ENCODE measurements at places on chromosomes 6 and 20.

GRCh38 chr20:23637282-23638221 lies at the start of gene CST3:
CST3 (minus strand) TSS chr20:23637955; CDS start chr20:23637862, 93 bp downstream.
- DNase-seq, result peak; percentile 85

DNA sequence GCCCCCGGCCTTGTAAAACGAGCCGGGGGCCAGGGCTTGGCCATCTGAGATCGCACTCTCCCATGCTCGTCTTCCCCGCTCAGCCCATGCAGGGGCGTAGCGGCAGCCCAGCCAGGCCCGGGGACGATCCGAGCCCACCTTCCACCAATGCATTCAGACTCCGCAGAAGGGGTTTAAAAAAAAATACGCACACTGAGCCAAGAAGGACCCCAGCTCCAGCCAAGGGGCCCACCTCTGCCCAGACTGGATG lies 320 bp downstream of the GSTA4 start:
- no peak for DNase-seq

GRCh38 chr20:49187330-49187850 lies 744 bp downstream of the STAU1 start:
- DNase-seq, result no peak

GRCh38 chr6:72382602-72383529 lies 239.0 kb upstream of the KCNQ5 start:
- no peak for DNase-seq

DNA sequence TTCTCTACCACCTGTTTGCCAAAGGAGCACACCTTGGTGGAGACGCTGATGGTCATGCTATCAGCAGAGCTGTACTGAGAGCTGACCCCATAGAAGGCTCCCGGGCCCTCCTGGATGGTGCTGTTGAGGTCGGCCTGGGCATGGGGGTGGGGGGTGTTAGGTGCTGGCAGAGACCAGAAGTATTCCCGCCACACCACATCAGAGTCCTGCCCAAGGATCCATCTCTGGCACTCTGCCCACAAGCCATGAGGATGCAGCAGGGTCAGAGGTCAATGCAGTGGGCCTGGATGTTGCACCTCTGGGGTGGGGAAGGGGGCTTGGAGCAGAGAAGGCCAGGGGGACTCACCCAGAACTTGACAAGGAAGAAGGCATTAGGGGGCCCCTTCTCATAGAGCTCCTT lies 7.4 kb downstream of the RPL10A start:
- DNase-seq, result no peak

GRCh38 chr6:99789767-99790166 lies 183.1 kb downstream of the PRDM13 start:
- DNase-seq, result no peak

GRCh38 chr20:59782986-59783640 lies 150.3 kb downstream of the SYCP2 start:
- peak; percentile 28 for DNase-seq

- DNase-seq, result no peak
Measured at GRCh38 chr20:35106827-35107380, 14.3 kb upstream of the TRPC4AP start.

DNA sequence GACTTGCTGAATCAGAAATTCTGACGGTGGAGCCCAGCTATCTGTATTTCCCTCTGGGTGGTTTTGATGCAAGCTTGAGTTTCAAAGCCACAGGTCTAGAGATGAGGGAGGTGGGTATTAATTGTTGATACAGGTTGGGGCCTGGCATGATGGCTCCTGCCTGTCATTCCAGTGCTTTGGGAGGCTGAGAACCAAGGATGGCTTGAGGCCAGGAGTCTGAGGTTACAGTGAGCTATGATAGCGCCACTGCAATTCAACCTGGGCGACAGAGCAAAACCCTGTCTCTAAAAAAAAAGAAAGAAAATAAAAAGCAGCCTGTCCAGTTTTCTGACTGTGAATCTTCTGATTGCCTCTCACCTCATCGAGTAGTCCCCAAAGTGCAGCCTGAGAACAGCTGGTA lies 184.8 kb upstream of the SASH1 start:
- DNase-seq, result no peak

DNA sequence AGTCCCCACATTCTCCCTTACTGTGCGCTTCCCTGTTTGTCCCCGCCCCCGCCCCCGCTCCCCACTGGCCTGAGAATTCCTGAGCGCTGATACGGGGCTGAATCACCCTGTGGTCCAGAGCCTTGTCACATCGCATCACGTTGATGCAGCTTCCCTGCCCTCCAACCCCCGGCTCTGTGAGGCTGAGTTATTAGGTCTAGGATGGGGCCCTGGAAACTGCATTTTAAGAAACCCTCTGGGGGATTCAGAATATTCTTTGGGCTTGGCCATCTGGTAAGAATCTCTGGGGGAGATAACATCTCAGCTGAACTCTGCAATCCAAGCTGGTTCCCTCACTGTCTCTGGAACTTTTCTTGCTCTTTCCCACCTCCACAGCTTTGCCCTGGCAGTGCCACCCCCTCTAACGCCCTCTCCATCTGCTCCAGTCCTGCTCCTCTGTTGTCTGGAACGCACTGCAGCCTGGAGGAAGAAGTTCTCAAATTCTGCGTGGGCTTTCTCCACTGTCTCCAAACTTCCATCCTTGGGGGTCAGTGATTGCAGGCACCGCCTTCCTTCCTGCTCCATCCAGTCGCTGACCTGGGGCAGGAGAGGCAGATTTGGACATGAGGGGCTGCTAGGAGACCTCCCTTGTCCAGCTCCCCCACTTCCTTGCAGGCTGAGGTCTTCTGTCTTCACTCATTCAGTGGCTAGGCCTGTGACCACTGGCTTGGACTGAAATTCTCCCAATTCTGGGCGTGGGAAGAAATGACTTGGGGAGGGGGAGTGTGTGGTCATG lies 42.6 kb downstream of the KIAA1755 start:
- DNase-seq, result peak; percentile 80

DNA sequence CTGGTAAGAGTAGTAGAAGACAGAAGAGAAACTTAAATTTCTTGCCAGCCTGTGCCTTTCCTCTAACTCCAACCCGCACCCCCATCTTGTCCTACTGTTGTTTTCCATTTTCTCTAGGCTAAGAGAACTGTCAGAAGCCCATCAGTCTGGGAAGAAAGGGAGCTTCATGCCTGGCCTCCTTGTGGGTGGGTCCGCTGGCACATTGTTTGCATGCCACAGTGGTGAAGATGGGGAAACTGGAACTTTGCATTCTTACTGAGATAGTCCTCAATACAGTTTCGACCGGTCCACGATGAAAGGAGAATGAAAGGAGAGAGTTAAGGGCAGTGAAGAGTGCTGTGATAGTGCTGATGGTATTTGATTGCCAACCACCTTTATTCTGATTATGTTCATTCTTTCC lies 103.1 kb downstream of the TCP11 start:
- no peak for DNase-seq

GRCh38 chr6:13742961-13743735 lies 31.5 kb upstream of the RANBP9 start:
- DNase-seq, result no peak

DNA sequence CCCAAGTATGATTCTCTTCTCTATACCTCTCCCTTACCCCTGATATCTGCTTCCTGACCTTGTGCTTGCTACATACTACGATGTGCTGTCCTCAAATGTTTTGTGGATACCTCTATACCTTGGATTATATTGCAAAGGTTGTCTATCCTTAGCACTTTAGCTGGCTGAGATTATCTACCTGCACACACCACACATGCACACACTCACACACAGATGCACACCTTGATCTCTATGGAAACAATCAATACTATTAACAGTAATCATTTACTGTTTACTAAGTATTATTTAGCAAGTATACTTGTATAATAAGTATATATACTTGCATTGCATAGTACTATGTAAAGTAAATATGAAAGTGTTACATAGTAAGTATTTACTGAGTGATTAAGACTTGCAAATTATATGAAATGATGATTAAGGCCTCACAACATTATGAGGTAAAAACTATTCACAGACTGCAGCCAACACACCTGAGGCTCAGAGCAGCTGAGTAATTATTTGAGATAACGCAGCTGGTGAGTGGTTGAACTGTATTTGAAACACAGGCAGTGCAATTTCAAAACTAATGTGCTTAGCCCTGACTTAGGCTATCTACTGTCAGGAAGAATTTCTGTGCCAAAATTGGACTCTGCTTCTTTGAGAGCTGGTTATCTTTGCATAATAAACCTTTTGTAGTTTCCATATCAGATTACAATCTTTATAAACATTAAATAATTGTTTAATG lies 699.9 kb downstream of the FRK start:
- DNase-seq, result no peak

GRCh38 chr20:3227936-3228749 lies 10.8 kb downstream of the SLC4A11 start:
- no peak for DNase-seq

DNA sequence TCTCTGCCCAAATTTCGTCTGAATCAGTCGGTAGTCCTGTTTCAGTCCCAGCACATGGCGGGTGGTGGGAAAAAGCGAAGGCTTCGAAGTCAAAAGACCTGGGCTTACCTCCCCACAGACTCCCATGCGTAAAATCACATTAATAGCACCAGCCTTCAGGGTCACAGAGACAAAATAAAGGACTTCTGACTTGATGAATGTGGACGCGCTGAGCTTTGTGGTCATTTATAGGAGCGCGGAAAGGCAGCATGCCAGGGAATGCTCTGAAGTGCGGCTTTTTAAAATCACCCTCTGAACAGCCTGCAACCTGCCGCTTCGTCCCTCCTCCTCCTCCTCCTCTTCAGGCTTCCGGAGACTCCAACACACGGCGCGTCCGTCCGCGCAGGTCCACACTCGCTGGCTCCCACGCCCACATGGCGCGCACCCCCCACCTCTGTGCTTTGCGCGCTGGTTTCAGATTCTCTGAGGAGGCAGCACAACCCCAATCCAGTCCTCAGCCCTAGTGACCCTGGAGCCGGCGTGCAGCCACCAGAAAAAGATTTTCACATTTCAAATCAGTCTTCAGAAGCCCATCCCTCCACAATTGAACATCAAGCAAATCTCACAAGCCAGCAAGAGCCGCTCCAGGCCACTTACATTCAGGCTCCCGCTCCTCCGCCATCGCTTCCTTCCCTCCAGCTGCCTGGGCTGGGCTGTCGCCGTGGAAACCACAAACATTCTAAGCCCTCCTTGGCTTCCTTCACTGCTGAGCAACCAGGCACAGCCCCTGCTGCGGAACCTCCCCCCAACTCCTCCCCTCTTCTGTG lies at the start of gene C6orf118:
Gene C6orf118 (minus strand): TSS at position 680 of the 806 bp plus-strand sequence. CDS start 19 bp downstream, at position 661.
- peak; percentile 78 for DNase-seq

GRCh38 chr6:38187811-38188590 lies 368.5 kb downstream of the ZFAND3 start:
- no peak for DNase-seq

GRCh38 chr20:60584221-60584620 lies 626.0 kb downstream of the CDH26 start:
- no peak for DNase-seq

GRCh38 chr20:18466574-18466893 lies 296 bp downstream of the DZANK1 start:
- DNase-seq, result no peak

DNA sequence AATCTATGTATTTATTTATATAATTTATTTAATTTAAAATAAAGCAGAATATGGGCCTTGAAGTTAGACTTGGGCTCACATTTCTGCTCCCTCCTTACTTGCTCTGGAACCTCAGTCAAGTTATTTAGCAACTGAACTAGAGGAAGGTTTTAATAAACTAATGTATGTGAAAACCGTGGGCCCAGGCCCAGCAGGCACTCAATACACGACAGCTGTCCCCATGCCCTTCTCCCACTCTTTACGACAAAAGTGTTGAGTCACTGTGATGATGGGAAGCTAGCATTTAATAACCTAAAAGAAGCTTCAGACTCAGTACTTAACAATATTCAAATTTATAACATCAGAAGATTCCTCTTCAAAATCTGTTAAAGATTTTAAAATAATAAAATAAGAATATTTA lies 46.7 kb downstream of the SERAC1 start:
- no peak for DNase-seq

GRCh38 chr6:31972709-31973350 lies 892 bp upstream of the DXO start:
- DNase-seq, result peak; percentile 15

DNA sequence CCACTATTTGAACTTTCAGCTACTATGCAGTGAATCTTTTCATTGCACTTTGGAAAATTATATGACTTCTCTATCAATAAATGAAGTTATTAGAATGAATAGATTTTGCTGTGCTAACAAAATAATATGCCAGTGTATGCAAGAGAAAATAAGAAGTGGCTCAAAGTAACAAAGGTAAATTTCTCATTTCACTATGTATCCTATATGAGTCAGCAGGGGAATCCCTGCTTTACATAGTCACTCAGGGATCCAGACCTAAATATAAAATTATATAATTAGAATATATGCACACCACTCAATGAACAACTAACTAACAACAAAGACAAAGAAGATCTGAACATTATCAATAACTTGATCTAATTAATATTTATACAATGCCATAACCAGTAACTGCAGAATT lies 390.8 kb upstream of the IRAK1BP1 start:
- no peak for DNase-seq

DNA sequence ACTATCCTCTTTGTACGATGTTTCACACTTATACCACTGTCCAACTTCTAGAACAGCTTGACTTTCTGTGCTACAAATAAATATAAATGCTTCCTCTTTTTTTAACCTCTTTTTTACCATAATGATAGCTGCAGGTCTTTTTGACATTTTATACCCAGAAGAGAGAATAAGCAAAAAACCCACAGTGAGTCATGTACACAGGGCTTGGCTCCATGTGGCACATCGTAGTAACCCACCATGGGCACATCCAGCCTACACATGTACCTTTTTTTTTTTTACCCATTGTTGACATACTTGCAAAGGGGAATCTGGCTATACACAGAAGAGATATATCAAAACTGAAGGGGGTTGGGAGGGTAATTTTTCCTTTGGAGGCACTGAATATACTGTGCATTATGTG lies 59.5 kb upstream of the RSPO3 start:
- DNase-seq, result no peak

DNA sequence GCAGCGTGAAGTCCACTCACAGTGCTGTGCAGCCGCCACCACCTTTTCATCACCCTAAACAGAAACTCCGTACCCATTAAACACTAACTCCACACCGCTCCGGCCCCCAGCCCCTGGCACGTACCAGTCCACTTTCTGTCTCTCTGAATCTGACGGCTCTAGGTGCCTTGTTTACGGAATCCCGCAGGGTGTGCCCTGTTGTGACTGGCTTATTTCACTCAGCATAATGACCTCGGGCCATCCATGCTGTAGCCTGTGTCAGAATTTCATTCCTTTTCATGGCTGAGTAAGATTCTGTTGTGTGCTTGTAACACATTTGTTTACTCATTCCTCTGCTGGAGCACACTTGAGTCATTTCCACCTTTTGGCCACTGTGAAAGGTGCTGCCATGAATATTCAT lies 18.0 kb downstream of the TCFL5 start:
- DNase-seq, result no peak

DNA sequence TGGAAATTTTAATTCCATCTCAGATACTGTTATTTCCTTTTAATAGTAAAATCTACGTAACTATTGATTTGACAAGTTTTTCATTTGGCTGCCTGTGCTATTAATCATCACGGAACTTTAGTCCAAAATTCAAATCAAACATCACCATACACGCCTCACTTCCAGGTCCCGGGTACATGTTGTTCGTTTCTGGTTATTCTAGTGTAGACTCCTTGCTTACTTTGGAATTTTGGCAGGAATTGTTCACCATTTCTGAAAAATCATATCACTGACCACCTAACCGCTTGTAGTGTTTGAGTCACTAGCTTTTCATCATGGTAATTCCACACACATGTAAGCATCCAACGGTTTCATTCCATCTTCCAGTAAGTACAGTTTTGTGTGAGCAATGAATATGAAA lies 98.0 kb upstream of the NHSL1 start:
- no peak for DNase-seq

Data from ACHN (cell line).